Activated T-cell treated with anti-CD3 and anti-CD28 coated beads for 24 hours (primary cell): ENCODE measurements at places on chromosomes 2 and 18.

GRCh38 chr2:7539760-7540159, 622.5 kb downstream of the RNF144A start:
- no peak for DNase-seq

DNA sequence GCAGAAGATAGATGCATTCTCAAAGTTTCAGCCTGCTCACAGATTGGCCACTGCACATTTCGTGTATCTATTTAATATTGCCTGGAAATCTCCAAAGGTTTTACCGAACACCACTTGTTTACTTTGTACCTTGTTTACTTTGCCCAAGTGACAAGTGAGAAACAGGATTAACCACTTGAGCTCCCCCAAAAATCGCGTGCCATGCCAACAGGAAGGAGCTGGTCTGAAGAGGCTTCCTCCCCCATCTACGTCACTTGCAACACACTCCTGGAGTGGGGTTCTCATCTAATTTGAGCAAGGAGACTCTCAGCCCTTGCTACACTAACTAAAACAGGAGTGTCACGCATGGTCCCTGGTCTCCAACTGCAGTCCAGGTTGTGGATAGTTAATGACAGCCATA, 212.5 kb upstream of the TMEM200C start:
- DNase-seq, result no peak

DNA sequence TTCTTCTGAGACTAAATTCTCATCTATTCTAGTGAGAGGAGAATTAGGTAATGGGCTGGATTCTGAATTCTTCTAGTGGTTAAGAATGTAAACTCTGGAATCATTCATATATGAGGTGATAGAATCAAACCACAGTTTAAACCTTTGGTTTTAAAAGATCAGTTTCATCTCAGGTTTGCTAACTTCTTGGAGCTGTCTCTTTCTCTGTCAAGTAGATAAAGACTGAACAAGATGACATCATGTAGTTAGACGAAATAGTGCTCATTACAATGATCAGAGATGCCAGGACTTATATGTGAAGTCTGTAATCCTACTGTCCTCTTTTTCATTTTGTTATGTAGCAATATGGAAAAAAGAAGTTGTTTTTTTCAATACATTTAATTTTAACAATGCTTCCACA, 4.9 kb downstream of the CEBPZOS start:
- DNase-seq, result no peak

DNA sequence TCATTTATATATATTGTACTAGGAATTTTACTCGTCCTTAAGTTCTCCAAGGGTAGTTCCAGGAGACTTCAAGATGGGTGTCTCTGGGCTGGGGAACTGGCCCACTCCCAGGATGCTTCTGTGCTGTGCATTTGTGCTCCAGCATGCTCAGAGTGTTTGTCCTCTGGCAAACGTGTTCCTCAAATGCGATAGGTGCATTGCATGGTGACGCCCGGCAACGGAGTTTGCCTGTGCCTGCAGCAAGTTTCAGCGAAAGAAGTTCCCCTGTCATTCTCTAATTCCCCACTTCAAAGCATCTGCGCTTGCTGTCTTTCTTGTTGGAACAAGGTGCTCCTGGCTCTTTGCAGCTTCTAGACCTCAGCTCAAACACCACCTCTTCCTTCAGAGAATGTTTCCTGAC, 465.1 kb downstream of the GALR1 start:
- no peak for DNase-seq

- no peak for DNase-seq
Measured at GRCh38 chr2:187769437-187769836, 215.2 kb upstream of the TFPI start.

DNA sequence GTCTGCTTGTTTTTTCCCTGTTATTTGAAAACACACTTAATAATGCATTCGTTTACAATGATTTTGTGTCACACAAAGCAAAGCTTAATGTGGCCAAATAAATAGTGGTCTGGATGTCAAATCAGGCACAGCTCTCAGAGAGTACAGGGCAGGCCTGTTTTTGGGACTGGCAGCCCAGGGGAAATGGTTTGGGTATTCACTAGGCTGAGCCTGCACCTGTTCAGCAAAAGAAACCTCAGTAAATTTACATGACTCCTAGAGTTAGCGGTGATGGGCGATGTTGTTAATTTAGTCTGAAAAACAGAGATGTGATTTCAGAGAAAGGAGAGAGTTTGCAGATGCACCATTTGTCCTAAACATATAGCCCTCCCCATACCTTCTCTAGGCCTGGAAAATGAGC, 197.1 kb downstream of the ALK start:
- no peak for DNase-seq

GRCh38 chr2:152336854-152337510, 2.0 kb downstream of the FMNL2 start:
- DNase-seq, result no peak

GRCh38 chr2:38907242-38907641, 17.6 kb downstream of the ARHGEF33 start:
- no peak for DNase-seq

GRCh38 chr18:63316612-63317555, 2.7 kb downstream of the BCL2 start:
- DNase-seq, result no peak

- no peak for DNase-seq
Measured at GRCh38 chr2:115199966-115200365, 757.5 kb downstream of the DPP10 start.

GRCh38 chr2:239114616-239115265, 266.9 kb downstream of the TWIST2 start:
- no peak for DNase-seq

- DNase-seq, result no peak
Measured at GRCh38 chr2:100939445-100939844, 62.6 kb upstream of the RPL31 start.

DNA sequence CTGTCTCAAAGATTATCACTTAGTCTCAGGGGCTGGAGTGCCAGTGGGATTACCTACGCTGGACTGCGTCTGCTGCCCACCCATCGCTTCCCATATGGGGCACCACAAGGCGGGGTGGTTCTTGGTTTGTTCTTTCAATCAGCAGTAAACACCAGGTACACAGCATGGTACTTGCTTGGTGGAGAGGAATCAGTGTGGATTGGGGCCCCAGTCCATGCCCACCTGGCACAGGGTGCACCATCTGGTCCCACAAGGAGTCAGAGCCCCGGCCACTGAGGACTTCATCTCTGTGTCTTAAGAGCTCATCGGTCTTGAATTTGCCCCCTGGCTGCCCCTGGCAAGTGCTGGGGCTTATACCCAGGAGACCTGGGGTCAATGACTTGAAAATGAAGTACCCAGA, 96.2 kb downstream of the GLI2 start:
- DNase-seq, result no peak

- DNase-seq, result no peak
Measured at GRCh38 chr2:100692381-100692780, 127.6 kb upstream of the NPAS2 start.

DNA sequence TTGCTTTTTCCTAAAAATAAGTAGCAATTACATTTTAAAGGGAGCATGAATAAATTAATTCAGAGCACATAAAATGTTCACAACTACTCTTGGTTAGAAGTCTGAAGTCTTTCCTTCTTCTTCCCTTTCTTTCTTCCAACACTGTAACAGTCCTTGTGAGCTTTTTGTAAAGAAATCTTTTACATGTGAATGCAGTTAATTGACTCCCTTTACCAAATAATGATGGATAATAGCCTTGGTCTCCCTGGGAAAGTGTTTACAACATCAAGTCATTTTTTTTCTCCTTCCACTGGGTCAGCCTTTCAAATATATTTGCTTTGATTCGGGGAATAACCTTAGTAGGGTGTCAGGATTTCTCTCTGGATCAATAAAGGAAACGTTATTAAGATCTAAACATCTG, 39.1 kb downstream of the CALCRL start:
- no peak for DNase-seq

DNA sequence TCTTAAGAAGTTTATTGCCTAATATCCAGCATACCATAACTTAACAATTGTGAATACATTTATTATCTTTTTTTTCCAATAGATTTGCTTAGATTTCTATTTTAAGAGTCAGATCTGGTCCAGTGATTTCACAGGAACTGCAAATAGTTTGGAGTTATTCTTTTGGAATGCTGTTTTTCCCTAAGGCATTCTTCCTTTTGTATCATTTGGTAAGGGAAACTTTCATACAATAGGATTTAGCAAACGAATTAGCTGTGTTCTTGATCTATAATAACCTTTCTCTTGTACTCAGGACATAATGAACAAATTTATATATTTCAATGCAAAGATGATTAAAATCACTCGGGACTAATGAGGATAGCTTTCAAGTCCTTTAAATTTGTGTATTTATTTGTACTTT, 201.6 kb downstream of the ERBB4 start:
- DNase-seq, result no peak

DNA sequence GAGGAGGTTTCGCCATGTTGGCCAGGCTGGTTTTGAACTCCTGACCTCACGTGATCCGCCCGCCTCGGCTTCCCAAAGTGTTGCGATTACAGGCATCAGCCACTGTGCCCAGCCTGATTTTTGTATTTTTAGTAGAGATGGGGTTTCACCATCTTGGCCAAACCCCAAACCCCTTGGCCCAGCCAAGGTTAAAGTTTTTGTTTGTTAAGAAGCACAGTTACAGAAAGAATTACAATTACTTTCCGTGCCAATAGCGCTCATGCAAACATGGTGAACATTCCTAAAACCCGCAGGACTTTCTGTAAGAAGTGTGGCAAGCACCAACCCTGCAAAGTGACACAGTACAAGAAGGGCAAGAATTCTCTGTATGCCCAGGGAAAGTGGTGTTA, 26.1 kb downstream of the ITSN2 start:
- no peak for DNase-seq

- DNase-seq, result no peak
Measured at GRCh38 chr2:183267148-183267827, 143.0 kb downstream of the NUP35 start.

DNA sequence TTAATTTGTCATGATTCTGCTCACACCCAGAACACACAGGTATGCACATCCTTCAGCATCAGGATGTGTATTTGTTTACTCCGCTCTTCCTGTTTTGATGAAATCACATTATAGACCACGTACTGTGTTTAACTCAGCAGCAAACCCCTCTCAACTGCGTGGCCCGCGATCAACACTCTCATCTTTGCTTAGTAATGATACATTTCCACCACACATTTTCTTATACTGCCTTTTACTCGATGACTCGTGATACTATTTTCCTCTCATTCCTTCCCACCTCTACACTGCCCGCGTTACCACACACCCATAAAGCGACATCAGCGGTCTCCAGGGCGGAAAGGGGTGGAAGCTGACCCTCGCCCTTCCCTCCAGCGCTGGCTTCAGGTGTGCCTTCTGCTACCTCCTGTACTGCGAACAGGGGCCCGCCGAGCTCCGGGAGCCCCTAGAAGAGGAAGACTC, 1.3 kb downstream of the NETO1 start:
- no peak for DNase-seq

GRCh38 chr2:41905597-41906337, 142.1 kb upstream of the PKDCC start:
- no peak for DNase-seq

DNA sequence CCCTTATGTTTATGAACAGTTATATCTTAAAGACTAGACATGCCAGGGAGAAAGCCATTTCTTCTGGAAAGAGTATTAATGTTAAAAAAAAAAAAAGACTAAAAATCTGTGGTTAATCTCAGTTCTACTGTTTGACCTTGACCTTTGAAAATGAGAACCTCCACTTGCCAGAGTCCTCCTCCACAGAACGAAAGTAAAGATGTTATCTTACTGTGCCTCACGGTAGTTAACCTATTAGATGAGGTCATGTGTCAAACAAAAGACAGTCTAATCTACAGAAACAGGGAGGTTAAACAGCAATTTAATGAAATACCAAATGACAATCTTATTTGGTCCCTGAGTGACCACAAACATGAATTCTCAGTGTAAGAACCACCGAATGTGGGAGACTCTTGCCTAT, 51.2 kb downstream of the SLC14A2 start:
- no peak for DNase-seq

- no peak for DNase-seq
Measured at GRCh38 chr18:845152-845819, 33.2 kb upstream of the YES1 start.

DNA sequence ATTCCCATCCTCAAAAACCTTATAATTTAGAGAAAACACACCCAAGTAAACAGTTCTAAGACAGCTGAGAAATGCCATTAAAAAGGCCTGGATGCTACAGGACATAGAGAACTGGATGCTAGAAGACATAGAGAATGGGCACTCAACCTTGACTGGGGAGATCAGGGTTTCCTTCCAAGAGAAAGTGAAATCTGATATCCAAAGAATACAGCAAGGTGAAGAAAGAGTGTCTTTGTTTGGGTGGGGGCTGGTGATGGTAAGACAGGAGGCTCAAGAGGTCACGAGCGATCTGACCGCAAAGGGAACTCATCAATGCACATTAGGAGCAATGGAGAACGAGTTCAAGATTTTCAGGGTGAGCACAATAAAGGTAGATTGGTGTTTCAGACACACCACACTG, 31.6 kb downstream of the EPB41L3 start:
- DNase-seq, result no peak

DNA sequence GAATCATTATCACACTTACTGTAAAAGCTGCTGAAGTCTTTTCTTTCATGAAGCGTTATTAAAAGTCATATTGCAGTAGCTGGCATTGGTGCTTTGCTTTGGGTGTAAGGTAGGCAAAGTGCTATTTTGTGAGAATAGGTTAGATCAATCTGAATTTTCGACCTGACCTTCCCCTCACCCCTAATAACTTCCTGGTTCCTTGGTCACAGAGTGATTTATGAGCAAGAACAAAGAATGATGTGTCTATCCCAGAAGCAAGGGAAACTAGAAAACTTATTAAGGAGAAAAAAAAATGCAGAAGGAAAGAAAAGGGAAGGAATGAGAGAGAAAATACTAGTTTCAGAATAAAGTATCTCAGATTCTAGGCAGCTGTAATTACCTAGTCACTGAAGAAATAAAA, 163.1 kb upstream of the MEIS1 start:
- no peak for DNase-seq

- no peak for DNase-seq
Measured at GRCh38 chr18:55407191-55407590, 180.8 kb downstream of the TCF4 start.

DNA sequence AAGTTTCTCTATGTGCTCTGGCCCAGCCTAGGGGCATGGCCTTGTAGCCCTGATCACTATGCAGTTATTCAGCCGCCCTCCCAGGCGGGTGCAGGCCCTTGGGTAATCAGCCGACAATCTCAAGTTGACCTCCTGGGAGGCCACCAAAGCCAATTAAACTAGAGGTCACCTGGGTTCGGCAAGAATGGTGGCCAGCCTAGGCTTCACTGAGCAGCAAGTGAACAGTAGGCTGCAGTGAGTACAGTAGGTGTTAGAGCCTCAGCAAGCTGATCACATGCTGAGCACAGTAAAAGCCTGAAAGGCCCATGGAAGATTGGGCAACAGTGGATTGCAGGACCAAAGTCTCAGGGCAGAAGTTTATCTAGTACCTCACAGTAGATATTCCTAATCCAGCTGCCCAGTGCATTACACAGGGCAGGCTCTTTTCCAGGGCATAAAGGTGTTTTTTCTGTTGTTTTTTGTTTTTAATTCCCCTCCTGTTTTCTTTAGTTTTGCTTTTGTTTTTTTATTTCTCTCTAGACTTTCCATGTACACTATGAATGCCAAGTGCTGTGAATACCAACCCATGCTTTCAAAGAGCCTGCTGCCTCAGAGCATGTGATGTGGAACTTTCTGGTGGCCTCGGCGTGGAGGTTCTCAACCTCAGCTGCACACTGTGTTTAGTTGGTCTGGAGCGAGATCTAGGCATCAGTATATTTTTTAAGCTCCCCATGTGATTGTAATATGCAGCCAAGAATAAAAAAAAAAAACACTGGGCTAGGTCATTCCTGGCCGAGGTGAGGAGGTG, 55.9 kb upstream of the ATL2 start:
- no peak for DNase-seq

- DNase-seq, result no peak
Measured at GRCh38 chr2:65481961-65482360, 49.6 kb upstream of the SPRED2 start.

- no peak for DNase-seq
Measured at GRCh38 chr2:233339427-233339826, 14.9 kb upstream of the DGKD start.
